ENCODE measurements at places on chromosomes 16 and 17.

GRCh38 chr16:2854700-2855309 lies 3.2 kb downstream of the PRSS22 start:
- DNase-seq = no peak

DNA sequence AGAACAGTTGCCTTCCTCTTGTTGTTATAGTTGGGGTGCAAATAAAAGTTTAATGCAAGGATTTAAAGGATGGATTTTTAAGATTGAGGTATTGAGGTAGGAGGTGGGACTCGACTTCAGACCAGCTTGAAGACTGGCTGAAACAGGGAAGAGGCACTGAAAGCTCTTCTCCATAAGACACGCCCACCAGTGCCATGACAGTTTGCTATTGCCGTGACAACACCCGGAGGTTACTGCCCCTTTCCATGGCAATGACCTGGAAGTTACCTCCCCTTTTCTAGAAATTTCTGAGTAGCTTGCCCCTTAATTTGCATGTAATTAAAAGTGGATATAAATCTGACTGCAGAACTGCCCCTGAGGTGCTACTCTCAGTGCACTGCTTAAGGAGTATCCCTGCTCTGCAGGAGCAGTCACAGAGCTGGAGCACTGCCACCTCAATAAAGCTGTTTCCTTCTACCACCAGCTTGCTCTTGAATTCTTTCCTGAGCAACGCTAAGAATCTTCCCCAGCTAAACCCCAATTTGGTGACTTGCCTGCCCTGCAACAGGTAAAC lies 122.6 kb downstream of the SHISA6 start:
- DNase-seq = no peak

DNA sequence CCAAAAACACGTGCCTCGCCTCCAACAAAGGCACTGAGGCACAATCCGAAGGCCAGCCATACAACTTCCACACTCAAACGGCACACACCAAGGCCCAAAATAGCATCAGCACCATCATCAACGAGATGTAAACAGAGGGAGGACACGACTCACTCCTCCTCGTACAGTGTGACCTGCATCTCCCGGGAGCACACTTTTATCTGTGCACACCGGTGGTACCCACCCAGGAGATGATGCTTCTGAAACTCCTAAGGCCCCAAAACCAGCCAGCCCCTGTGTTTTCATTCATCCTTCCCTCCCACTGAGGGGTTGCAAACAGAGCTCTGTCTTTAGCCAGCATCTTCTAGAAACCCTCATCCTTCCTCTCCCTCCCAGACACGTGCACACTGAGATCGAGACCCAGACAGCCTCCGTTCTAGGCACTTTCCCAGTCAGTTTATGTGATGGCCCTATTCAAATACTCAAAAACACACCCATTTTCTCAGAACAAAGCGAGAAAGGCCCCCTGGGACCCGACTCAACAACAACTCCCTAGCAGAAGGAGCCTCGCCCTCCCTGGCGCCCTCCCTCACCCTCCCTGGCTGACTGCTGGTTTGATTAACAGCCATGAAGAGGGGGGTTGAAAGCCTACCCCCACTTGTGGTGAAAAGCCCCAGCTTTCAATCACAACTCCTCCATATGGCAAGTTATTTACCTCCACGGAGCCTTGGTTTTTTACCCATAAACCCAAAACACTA lies 76.3 kb downstream of the GAS7 start:
- no peak for DNase-seq

GRCh38 chr16:58462499-58462996 lies 37.4 kb upstream of the NDRG4 start:
- DNase-seq = no peak

DNA sequence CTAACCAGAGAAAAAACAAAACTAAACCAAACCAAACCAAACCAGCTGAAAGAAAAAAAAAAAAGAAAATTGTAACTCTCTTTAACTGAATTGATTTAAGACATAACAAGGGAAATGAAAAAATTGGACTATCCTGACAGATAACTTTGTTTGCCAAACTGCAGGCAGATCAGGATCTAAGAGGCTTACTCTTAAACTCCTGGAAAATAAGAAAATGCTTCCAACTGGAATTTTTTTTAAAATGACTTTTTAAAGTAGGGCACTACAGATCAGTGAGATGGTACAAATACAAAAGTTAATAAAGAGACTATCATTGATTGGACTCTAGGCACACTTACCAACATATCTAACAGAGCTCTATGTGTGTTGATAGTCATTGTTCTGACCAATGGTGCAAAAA lies 125.5 kb upstream of the KCNJ16 start:
- no peak for DNase-seq

GRCh38 chr16:17571499-17572093 lies 100.8 kb upstream of the XYLT1 start:
- DNase-seq = no peak

GRCh38 chr17:31511195-31511578 lies 119.7 kb downstream of the RAB11FIP4 start:
- no peak for DNase-seq

DNA sequence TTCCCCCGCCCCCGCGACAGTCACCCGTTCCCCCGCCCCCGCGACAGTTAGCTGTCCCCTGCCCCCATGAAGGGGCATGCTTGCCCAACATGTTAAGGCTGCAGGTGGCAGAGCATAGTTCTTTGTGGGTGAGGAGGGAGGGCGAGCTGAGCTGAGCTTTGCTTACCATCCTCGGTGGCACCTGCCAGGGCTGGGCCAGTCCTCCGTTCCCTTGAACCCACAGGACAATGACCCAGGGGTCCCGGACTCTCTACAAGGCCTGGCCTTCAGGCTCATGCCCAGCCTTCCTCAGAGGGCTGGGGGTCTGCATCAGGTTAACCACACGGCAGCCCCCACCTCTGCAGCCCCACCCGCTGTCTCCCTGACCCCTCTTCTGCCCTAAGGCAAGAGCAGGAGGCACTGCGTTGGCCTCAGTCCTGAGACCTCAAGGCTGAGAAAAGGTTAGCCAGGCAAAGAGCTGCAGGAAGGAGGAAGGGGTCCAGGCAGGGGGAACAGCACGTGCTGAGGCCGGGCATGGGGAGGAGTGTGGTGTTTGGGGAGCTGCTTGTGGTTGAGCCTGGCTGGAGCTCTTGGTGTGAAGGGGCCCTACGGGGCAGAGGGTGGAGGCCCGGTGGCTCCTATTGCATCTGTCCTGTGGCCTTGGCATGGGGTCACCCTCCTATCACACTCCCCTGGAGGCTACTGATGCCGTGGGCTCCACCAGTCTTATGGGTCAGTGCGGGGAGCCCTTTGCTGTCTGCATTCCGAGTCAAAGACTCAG lies 11.4 kb upstream of the DOC2B start:
- DNase-seq = no peak

DNA sequence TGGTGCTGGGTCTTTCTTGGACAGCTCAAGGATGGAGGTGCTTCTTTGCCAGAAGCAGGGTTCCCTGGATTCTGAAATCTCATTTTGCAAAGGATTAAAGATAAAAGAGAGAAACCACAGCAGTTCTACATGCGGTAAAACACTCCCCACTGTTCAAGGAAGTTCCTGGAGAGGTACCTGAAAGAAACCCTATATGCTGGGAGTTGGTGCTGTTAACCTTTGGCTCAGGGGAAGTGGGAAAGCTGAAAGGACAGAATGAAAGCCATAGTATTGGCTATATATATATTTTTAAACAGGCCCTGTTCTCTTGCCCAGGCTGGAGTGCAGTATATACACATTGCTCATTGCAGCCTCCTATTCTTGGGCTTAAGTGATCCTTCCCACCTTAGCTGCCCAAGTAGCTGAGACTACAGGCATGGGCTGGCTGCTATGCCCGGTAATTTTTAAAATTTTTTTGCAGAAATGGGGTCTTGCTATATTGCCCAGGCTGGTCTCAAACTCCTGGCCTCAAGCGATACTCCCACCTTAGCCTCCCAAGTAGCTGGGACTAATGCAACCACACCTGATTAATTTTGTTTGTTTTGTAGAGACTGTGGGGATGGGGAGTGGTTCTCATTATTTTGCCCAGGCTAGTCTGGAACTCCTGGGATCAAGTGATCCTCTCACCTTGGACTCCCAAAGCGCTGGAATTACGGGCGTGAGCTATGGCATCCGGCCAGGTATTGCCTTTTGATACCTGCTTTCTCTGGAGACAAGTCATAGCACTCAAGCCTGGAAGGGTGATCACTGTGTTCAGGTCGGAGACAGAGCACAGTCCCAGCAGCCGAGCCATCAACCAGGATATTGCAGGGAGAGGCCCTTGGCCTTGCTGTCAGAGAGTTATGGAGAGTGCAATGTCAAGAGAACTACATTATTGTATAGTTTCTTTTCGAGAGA lies 55.2 kb downstream of the MSI2 start:
- DNase-seq = no peak

DNA sequence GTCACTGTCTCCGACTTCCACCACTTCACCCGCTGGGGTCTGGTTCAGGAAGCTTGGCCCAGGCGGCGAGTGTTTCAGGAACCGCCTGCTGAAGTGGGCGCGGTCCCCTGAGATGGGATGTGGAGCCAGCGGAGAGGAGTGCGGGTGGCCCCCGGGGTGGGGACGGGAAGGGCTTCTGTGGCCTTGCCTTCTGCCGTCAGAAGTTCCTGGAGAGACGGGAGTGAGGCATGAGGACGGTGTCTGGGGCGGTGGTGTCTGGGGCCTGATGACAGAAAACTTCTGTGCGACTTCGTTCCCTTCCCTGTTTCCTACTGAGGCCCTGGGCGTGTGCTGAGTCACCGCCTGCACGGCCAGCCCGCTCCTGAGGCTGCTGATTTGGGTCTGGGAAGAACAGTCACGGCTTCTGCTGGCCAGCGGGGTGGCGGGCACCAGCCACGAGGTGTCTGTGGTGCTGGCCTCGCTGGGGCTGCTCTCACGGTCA lies 12.3 kb upstream of the NLRC3 start:
- DNase-seq = no peak

GRCh38 chr16:52547004-52547833 lies at the start of gene TOX3:
Gene TOX3, minus strand, starts transcription at chr16:52547143. Its CDS starts 420 bp downstream, at chr16:52546723.
- DNase-seq = no peak

DNA sequence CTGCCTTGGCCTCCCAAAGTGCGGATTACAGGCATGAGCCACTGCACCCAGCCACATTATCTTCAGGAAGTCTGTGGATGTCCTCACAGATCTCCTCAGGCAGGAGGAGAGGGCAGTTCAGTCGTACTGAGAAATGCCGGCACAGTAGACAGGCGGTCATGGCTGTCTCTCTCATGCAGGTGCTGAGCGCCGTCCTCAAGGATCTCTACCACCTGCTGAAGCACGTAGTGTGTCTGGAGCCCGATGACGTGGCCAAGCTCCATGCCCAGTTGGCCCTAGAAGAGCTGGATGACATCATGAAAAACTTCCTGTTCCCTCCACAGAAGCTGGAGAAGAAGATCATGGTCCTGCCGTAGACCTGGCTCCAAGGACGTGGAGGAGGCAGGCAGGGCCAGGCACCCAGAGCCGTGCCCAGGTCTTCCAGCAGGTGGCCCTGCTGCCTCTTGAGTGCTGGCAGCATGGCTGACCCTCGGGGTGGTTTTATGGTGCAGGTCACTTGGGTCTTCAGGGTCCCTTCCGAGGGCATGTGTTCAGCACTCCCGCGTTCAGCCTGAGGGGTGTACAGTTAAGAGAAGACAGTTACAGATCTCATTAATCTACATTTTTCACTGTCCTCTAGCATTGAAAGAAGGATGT lies 22.0 kb upstream of the HAS3 start:
- no peak for DNase-seq

DNA sequence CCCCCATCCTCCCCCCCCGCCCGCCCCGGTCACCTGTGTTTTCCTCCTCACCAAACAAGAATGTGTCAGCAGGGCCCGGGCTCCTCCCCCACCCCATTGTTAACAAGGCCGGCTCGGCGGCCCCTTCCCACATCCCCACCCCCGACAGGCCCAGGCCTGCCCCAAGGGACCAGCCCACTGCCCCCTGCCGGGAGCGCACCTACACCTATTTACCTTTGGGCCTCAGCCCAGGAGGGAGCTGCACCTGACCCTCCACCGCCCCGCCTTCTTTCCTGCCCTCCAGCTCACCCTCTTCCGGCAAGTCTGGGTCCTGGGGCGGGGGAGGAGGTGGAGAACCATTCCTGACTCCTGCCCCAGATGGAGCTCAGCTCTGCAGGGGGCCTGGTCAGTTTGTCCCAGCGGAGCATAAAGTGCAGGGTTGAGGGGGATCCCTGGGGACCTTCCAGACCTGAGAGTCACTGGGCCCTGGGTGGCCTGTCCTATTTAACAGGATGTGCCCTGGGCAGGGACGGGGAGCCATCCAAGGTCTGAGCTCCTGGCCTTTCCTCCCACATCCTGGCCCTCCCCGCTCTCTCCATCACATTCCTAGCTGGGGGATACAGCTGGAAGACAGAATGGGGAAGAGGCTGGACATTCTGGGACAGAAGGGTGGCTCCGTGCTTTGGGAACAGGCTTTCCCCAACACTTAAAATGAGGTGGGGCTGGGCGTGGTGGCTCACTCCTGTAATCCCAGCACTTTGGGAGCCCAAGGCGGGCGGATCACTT lies 8.3 kb downstream of the FOXJ1 start:
- no peak for DNase-seq

DNA sequence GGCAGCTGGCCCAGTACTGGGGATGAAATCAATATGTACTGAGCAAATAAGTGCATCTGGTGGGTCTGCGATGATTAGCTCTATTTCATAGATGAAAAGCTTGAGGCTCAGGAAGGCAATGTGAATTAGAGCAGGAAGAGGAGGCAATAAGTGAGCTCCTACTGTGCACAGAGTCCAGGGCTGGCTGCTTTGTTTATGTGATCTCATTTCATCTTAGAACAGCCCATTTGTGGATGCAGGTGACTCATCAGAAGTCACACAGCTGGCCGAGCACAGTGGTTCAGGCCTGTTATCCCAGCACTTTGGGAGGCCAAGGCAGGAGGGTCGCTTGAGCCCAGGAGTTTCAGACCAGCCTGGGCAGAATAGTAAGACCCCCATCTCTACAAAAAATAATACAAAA lies 7.1 kb downstream of the TMEM114 start:
- no peak for DNase-seq

GRCh38 chr16:84020353-84020752 lies 22.2 kb downstream of the SLC38A8 start:
- no peak for DNase-seq

DNA sequence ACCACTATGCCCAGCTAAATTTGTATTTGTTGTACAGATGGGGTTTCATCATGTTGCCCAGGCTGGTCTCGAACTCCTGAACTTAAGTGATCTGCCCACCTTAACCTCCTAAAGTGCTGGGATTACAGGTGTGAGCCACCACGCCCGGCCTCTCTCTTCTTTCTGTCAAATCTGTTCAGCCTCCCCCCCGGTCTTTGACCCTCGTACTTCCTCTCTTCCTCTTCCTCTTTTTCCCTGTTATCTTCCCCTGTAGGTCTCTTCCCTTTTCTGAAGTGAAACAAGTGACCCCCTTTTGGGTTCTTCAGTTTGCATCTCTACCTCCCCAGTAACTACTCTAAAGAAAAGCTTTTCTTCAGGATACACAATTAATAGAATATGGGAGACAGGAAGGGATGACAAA lies 31.7 kb upstream of the DHX40 start:
- DNase-seq = no peak

Measured in D721Med (cell line).